Activated CD8-positive, alpha-beta memory T cell treated with anti-CD3 and anti-CD28 coated beads for 4 hours (primary cell): ENCODE measurements at places on chromosomes 3 and 15.

DNA sequence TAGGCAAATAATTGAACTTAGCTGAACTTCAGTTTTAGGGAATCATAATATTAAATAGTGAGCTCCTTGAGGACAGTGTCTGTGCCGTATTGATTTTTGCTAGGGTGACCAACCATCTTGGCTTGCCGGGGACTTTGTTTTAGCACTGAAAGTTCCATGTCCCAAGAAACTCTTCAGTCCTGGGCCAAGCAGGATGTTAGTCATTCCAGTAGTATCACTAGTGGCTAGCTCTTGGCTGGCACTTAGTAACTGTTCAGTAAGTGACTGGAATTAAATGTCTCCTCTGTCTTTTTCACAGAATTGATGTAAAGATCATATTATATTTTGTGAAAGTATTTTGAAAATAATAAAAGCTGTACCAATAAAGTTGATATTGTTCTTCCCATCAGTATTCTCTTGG is 42.3 kb downstream of the RSRC1 start:
- DNase-seq: no peak

DNA sequence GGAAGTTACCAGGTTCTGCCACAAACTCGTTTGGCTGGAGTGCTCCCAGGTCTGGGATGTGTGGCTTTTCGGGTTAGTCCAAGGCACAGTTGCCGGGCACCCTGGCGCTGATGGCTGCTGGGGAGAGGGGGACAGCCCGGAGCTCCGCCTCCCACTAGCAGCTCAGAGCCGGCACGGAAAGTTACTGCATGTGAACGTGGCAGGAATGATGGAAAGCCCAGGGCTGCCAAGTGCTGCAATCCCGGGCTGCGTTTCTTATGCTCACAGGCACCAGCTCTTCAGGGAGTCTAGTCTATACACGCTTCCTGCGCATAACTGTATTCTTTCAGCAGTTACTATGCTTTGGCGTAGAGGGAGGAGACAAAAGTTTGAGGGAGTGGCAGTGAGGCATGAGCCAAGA is 141.8 kb upstream of the ICE2 start:
- no peak for DNase-seq

- DNase-seq: no peak
Observed at GRCh38 chr3:52243791-52244628, 1.5 kb upstream of the PPM1M start.

GRCh38 chr3:77726517-77726916 is 686.6 kb downstream of the ROBO2 start:
- DNase-seq: no peak

DNA sequence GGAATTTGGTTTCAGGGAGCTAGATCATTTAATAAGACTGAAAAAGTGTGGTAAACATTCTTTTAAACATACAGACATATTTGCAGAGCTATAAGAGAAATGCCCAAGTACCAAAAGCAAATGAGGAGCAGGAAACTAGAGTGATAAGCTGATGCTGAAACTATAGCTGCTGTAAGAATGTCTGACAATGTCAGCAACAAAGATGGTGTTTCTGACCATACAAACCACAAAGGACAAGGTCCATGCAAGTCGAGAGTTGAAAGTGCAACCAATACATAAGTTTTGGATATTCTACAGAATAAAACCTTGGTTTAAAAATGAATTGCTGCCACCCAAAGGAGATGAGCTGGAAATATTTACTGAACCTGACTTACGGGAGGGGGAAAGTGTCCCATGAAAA is 610.2 kb downstream of the TBL1XR1 start:
- no peak for DNase-seq

DNA sequence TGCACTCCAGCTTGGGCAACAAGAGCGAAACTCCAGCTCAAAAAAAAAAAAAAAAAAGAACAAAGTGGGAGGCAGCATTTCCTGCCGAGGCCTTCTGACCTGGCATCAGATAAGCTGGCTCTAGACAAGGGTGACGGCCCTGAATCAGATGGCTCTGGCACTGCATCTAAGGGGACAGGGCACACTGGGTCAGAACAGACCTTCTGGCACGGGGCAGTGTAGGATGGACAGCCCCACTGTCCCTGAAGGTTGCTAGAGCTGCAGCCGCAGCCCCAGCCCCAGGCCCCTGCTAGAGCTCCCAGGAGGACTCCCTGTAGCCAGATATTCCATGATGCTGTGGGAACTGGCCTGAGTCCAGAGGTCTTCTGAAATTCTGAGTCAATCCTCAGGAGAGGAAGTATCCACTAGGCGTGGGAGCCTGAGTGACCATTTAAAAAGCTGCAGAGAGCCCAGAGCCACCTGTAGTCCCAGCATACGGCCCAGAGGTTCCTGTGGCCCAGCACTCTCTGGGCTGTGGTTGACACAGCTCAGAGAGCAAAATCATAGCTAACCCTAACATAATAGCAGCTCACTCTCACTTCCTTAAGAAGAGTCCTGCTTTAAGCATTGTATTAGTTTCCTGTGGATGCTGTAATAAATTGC is 69.2 kb upstream of the MFGE8 start:
- no peak for DNase-seq

GRCh38 chr15:62868507-62868906 is 174.0 kb upstream of the TPM1 start:
- no peak for DNase-seq

DNA sequence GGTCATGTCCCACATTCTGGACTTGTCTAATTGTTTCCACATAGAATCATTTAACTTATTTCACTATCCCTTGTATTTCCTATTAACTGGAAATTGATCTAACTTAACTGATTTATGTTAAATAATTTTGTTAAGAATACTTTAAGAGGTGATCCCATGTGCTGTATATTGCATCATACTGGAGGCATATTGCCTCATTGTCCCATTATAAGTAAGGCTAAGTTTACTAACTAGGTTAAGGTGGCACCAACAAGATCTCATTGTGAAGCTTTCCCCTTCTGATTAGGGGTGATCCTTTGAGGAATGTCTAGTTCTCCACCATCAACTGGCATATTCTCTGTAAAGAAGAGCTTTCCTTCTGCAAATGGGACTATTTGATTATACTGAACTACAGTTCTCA is 24.4 kb downstream of the MAP1A start:
- DNase-seq: no peak

- no peak for DNase-seq
Observed at GRCh38 chr15:90060797-90061196, 41.5 kb downstream of the IDH2 start.

GRCh38 chr3:193563426-193563825 is 8.7 kb upstream of the ATP13A4 start:
- no peak for DNase-seq

DNA sequence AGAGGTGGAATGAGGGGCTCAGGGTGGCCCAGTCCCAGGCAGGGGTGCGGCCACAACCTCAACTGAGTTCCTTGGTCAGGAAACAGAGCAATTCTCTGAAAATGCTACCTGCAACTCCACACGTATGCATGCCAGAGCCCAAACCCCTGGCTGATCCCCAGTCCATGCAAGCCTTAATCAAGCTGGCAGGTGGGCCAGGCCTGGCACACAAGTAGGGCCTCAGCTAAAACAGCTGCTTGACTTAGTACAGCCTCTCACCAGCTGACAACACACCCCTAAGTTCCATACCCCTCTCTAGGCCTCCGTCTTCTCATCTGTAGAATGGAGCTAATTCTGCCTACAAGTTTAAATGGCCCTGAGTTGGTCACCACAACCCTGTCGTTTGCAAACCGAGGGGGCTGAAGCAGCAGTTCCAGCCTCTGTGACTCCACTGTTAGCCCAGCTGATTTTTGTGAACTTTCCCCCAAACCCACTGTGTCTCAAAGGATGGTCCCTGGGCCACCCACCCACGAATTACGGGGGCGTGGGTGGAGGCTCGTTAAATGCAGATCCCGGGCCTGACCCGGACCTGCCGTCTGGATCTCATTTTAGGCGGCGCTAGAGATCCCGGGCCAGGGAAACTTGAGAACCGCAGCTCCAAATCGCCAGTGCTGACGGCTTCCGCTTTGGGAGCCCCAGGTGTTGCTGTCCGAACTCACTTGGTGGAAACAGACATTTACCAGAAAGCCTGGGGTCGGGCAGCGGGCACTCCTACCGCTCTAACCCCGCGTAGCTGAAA is 927 bp downstream of the CHDH start:
- no peak for DNase-seq

DNA sequence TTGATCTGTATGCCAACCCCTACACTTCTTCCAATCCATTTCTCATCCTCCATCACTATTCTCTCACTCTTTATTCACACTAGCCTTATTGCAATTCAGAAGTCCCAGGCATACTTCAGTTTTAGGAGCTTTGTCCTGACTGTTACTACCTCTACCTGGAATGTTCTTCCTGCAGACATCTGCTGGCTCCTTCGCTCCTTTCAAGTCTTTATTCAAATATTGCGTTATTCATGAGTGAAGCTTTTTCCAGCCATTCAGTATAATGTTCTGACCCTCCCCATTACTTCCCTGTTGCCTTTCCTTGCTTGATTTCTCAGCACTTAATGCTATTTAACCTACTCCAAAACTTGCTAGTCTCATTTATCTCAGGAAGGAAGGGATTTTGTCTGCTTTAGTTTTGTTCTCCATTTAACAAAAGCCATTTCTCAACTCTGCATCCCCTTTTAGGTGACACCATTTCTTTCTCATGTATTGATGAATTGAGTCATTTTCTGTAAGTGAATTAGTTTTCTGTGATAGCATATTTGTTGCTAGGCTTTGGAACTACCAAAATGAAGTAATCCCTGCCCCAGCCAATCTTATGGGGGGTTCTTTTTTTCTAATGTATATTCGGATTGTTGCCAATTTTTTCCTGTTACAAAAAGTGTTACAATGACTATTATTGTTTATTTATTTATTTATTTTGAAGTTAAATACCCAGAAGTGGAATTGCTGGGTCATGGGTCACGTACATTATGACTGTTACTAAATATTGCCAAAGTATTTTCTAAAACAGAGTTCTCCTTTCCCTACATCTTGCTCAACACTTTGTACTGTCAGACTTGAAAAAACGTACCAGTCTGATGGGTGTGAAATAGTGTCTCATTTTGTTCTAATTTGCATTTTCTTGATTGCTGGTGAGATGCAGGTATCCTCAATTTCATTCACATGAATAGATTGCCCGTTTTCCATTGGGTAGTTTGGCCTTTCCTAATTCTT is 9.4 kb downstream of the ATP11B start:
- DNase-seq: no peak

DNA sequence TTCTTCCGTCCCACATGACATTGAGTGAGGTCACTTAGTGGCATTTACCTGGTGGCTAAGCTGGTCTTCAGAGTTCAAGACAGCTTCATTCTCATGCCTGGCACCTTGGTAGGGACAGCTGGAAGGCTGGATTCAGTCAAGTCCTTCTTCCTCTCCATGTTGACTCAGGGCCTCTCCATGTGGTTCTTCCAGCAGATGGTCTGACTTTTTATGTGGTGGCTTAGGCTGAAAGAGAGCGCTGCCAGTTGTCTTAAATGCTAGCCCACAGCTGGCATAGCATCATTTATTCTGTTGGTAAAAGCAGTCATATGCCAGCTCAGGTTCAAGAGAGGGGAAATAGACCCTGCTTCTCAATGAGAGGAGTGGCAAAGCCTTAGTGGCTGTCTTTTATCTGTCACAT is 53.0 kb upstream of the CTDSPL start:
- DNase-seq: no peak

DNA sequence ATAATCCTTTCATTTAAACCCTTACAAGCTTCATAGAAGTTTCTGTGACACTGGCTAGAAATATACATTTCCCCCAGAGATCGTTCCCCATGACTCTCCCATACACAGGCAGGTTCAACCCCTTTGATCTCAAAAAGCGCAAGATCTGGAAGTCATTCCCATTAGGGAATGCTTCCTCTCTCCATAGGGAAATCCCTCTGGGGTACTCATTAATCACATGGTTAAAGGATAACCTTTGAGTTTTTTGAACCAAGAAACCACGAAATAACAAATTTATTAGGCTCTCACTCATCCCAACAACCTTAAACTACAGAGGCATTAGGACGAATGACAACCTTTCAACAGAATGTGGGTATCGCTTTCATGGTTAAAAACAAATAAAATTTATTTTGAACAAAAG is 211.9 kb upstream of the PRICKLE2 start:
- no peak for DNase-seq

- DNase-seq: no peak
Observed at GRCh38 chr3:140586311-140586710, 91.6 kb upstream of the TRIM42 start.

- DNase-seq: no peak
Observed at GRCh38 chr3:94171954-94172353, 109.1 kb downstream of the NSUN3 start.

- no peak for DNase-seq
Observed at GRCh38 chr3:97810779-97811390, 10.9 kb upstream of the CRYBG3 start.

DNA sequence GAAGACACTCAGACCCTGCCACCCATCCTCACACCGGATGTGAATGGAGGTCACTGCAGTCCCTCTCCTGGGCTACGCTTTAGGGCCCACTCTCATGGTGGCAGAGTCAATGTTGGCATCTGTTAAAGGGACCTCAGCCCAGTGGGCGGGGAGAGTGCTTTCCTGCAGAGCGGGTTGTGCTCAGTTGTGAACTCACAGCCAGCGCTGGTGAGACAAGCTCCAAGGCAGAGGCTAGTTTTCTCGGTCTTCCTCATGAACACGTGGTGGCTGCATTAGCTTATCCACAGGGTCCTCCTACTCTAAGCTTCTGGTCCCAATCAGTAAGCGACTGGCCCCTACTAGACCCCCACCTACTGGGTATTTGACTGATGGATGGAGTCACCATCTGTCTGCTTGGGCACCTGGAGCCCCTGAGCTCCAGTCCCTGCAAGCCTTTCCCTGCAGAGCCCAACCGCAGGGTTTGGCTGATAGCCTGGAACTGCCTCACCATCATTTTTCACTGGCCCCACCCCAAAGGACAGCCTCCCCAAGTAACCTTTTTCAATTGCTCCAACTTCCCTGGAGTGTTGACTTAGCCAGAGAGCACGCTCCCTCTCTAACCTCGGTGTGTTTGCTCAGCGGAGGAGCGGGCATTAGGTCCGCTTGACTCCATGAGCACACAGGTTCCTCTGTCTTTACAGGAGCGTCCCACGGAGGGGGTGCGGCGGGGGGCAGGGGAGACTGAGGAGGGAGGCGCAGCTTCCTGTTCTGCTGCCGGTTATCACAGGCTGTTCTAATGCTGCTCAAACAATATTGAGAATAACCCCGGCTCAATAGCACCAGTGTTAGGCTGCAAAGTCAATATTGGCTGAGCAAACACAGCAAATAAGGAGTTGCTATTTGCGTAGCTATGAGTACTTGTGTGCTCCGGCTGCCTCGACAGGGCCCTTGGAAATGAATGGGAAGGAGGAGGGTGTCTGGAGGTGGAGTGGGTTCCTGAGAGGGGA is 141.7 kb downstream of the RPLP1 start:
- DNase-seq: no peak

DNA sequence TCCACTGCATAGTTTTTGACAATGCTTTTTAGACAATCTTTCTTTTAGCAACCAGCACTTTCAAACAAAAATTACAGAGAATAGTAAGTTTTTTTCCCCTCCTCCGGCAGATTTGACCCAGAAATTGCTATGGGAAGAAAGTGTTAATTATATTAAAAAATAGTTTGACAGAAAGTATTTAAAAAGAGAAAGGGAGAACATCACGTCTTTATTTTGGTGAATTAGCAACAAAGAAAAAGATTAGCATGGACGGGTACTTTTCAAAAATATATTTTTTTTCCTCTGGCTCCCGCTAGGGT is 831 bp upstream of the KAT2B start:
- no peak for DNase-seq
